Nucleus accumbens (tissue), 56 donors: ENCODE measurements at places on chromosomes 6 and 20.

GRCh38 chr6:35402856-35403191, 49.3 kb upstream of the FANCE start:
- no peak for DNase-seq

- DNase-seq, result no peak
These were observed 7.1 kb downstream of the KIF13A start for GRCh38 chr6:17980329-17980728.

DNA sequence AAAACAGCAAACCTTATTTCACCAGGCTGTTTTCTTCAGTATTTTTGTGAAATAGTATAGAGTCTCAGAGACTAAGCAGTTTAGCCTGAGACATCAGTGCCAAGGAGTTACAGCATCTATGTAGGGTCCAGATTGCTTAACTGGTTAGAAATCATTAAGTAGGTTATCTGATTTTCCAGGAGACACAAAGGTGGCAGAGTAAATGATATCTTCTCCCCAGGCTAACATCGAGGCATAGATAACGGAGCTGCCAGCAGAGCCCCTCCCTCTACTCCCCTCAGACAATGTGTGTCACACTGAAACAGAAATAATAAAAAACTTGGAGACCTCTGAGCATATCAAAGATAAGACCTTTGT, 473.0 kb upstream of the CITED2 start:
- no peak for DNase-seq

GRCh38 chr6:155333414-155333813, 19.1 kb upstream of the TFB1M start:
- DNase-seq, result no peak

- no peak for DNase-seq
These were observed 60.7 kb downstream of the PCSK2 start for GRCh38 chr20:17287503-17287902.

DNA sequence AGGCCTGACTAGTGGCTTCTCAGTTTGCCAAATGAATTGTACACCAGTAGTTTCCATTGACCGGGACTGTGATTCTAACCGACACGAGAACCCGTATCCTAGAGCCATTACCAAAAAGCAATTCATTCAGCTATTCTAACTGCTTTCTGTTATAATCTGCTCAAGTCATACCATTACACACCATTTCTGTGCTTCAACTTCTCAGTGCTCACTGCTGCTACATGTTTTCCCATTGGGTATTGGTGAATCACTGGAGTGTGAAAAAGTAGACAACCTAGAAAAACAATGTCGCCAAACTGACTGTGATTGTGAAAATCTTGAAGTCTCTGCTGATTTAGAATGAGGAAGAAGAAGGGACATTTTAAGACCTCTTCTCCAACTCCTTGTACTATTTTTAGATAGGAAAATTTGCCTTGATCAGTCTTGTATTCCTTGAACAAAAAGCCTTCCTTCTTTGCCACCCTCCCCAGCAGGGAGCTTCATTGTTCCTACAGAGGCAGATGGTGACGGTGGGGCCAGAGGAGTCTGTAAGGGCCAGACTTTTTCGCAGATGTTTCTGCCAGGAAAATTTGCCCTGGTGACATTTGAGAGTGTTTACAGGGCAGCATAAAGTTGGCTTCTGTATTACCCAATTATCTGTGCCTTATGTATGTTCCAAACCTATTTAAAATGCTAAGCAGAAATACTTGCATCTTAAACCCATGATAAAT, 31.7 kb upstream of the MAP3K4 start:
- no peak for DNase-seq

DNA sequence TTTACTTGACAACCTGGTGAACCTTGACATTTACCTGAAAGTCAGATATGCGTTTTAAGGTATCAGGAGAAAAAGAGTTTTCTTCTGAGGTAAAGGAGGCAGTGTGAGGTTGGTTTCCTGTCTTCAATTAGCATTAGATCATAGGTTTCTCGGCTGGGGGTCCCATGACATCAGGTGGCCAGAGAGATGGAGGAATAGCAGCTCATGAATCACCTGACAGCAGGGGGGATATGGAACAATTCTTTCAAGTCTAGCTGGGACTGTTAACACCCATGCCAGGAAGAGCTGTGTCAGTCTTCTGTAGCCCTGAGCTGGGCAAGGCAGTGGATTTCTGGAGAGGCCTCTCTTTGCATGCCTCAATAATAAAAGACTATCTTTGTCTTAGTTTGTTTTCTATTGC, 108.0 kb upstream of the TMEM170B start:
- DNase-seq, result no peak

DNA sequence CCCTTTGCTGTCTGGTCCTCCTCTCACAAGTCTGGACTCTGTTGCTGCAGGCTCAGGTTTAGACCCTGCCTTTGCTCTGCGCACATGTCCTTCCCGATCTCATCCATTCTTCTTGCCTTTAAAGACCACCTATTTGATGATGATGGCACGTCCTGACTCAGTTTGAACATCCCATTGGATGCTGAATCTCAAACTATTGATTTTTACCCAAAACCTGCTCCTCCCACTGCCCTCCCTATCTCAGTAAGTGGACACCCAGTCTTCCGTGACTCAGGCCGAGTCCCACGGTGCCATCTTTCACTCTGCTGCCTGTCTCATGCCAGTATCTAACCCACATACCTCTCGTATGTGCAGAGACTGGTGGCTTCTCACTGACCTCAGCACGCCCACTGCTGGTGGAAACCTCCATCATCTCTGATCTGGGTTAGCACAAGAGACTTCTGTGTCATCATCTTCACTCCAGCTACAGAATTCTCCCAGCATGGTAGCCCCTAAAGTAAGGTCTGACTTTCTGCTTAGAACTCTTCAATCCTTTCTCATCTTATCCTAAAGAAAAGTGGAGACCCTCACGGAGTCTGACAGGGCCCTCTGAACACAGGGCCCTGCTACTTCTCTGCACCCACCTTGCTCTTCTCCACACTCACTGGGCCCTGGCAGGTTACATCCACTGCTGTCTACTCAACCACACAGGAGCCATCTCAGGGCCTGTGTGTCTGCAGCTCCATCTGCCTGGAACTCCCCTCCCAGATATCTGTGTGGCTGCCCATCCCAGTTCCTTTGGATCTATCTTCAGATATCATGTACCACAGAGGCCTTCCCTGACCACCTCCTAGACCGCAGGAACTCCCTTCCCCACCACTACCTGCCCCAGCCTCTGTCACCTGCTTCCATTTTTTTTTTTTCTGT, 387.1 kb upstream of the AGPAT4 start:
- DNase-seq, result no peak

DNA sequence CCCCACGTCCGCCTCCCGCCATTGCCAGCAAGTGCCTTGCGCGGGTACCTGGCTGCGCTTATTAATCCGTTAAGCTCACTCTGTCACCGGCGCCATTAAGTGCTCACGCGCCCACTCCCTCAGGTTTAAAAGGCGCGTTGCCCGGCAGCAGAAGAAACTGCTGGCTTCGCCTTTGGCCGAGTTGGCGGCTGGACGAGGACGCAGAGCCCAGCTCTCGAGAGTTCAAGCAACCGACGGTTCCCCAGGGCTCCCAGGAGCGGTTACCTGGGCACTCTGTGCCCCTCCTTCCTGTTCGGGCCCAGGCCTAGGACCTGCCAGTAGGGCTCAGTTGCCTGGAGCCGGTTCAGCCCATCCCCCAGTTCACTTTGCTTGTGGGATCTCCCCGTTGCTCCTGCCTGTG, at the start of gene GGTLC1:
TSS of gene GGTLC1 (minus strand) at position 219 of the 400 bp plus-strand sequence. CDS start 2,168 bp downstream, outside the sequence.
- no peak for DNase-seq

GRCh38 chr6:169415179-169415578, 161.5 kb upstream of the THBS2 start:
- no peak for DNase-seq

- no peak for DNase-seq
These were observed 828.8 kb upstream of the GJE1 start for GRCh38 chr6:141303907-141304306.

- DNase-seq, result no peak
These were observed 23.6 kb downstream of the CYP39A1 start for GRCh38 chr6:46628976-46629375.

GRCh38 chr6:53199156-53199555, 50.5 kb upstream of the GCM1 start:
- DNase-seq, result no peak

DNA sequence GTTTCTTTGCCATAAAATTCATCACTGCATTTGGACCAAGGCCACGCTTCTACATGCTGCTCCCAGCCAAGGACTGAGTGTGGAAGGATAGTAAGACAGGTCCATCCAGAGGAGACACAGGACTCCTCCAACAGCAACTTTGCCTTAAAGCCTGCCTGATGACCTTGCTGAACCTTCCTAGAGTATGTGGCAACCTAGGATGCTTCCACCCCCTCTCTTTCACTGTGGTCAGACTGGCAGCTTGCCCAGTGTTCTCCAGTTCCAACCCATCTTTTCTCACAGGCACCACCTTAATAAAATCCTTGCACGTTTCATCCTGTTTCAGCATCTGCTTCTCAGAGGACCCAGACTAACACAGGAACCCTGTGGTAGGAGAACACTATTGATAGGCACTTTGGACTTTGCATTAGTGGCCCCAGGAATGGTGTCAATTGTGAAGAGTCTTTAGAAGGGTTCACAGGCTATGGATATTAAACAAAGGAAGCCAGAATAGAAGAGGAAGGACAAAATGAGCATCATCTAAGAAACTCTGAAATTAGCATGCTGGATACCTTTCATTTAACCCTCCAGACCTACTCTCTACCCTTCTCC, 2.4 kb upstream of the PKHD1 start:
- DNase-seq, result no peak

- DNase-seq, result no peak
These were observed 404.7 kb downstream of the TAF4 start for GRCh38 chr20:61661025-61661424.
